CD4-positive, alpha-beta T cell treated with Interferon gamma for 1 hour (primary cell): ENCODE measurements at places on chromosomes 7 and 10.
A peak's percentile ranks its signal among the peaks of the same experiment; 100 is the strongest.

- DNase-seq = no peak
Observed at GRCh38 chr10:49389361-49389933, 6.4 kb downstream of the DRGX start.

DNA sequence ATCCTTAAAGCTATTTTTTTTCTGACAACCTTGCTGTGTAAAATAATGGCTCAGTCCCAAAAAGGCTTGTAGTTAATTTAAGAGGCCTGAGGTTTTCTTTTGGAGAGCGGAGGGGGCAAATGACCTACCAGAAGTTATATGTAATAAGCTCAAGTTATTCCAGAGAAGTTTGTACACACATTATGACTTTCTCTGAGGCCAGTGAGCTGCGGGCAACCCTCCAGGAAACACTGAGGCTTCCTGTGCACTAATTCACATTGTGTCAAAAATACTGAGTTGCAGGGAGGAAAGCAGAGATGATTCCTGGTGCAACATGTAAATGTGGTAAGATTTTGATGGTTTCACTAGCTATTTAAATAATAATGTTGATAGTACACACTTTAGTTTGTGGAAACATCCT, 188.6 kb downstream of the DIP2C start:
- DNase-seq = no peak

DNA sequence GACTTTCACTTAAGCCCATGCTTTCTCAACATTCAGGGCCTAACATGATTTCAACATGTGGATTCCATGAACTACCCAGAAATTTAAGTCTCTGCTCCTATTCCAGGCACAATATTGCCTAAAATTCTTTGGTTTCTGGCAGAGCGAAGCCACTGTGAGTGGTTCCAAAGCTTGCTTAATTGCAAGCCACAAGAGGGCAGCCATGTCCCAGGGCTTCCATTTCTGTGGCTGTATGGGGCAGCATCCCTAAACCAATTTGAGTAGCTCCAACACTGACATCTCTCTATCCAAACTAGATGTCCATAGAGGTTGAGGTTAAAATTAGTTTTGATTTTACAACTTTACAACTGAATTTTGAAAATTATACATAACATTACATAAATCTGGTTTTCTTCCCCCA, 56.3 kb upstream of the MDFIC start:
- peak; percentile 53 for DNase-seq

DNA sequence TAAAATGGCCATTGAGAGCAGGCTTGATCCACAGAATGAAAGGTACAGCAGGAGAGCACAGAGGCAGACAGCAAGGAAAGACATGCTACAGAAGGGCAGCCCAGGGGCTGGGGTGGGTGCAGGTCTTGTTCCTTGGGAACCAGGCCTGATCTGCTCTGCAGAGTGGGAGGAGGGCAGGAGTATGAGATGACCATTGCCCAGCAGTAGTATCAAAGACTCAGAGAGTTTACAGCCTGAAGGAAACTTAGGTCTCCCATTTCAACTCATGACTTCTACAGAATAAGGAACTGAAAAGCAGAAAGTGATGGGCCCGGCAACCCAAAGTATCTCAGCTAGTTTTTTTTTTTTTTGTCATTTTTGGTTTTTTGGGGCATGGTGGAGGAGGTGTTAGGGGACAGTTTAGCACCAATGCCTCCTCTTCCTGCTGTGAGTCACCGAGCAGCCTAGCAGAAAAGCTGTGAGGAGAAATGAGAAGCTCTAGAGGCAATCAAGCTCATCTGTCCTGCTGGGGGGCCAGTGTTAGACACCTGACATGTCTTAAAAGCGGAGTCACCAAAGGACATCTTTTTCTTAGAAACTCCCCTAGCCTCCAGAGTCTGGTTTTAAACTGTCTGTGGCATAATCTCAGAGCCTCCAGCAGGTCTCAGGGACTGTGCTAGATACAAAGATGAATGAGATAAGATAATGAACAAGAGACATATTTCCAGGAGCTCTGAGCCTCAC, 34.3 kb upstream of the HERPUD2 start:
- peak; percentile 74 for DNase-seq

DNA sequence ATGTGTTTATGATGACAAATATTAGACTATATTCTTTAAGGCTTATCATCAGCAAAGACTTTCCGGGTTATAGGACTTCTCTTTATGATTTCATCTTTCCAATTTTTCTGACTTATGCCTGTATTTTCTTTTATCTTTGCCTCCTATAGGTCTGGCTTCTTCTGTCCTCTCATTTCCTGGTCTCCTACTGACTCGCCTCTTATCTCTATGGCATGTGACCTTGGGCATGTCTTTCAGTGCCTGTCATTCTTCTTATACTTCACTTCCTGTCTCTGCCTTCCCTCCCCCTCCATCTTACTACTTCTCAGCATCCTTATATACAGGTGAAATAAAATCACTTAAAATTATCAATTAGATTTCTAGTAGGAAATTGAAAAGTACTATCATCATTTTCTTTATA, 42.2 kb downstream of the PCDH15 start:
- no peak for DNase-seq

DNA sequence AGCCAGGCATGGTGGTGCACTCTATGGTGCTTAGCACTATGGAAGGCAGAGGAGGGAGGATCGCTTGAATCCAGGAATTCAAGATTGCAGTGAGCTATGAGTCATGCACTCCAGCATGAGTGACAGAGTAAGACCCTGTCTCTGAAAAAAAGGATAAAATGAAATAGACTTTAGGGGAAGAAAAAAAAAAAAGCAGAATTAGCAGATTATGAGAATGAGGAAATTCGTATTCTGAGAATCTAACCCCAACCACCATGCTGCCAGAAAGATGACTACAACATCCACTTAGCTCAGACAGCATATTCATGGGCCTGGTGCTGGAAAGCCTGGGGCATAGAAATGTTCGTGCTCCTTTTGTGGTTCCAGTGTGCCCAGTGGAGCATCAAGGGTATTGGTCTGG, 63.3 kb downstream of the TMEM26 start:
- peak; percentile 4 for DNase-seq

- no peak for DNase-seq
Observed at GRCh38 chr10:70785190-70785589, at the start of gene TBATA. Gene TBATA, minus strand, starts transcription at chr10:70785377. Its CDS starts 1,998 bp downstream, at chr10:70783379.

DNA sequence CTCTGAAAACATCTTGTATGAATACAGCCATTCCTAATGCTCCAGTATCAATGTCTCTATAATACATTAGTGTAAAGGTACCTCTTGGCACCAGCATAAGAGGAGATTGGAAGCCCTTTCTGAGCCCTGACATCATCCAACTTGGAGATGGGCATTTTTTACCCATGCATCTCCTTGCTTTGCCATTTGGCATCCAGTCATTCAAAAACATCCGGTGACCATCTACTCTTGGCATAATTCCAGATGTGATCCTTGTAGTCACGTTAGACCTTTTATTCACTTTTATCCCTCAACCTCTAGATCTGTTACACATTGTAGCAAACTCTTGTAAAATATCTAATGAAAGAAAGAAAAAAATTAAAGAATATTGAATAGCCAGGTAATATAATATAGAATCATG, 17.9 kb upstream of the SGMS1 start:
- DNase-seq = no peak

GRCh38 chr10:767211-767610, 77.7 kb upstream of the DIP2C start:
- no peak for DNase-seq
